Adrenal gland (tissue), 19 donors: ENCODE measurements at places on chromosomes 5 and 9.

DNA sequence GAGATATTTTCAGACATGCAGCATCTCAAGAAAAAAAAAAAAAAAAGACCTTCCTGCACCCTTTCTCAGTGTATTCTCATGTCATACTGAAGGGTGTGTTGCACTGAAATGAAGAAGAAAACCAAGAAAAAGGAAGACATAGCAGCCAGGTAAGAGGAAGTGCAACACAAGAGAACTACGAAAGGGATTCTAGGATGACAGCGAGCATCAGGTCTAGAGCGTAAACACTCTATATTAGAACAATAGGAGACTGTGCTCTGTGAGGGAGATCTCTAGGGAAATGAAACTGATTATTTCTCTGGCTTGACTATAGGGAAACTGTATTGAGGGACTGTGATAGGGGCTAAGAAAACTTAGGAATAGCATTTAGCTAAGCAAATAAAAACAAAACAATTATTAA is 30.0 kb downstream of the BTF3 start:
- H3K36me3 ChIP-seq = no peaks in the 10 kb centered on the region
- DNase-seq = no peak
- H3K27ac ChIP-seq = no peak overlapping the region
- no peak overlapping the region for H3K4me3 ChIP-seq
- H3K27me3 ChIP-seq = no peaks in the 10 kb centered on the region
- H3K4me1 ChIP-seq = no peaks in the 10 kb centered on the region

DNA sequence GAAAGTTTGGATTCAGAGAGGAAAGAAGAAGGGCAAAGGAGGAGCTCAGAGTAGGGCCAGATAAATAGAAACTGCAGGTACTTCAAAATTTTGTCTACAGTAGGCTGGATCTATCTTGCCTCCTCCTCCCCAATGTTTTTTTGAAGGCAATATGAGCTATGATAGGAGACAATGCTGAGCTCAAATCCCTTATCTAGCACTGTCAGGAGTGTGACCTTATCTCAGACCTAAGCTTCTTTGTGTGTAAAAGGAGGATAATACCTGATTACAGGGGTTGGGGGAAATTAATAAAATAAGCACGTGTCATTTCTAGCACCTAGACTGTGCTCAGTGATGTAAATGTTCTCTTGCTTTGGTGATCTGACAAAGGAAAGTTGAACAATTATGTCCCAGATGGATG is 137.8 kb upstream of the CD180 start:
- H3K27me3 ChIP-seq = no peaks in the 10 kb centered on the region
- no peaks in the 10 kb centered on the region for H3K4me1 ChIP-seq
- no peak overlapping the region for H3K4me3 ChIP-seq
- no peaks in the 10 kb centered on the region for H3K36me3 ChIP-seq
- H3K27ac ChIP-seq = no peak overlapping the region

GRCh38 chr5:26662806-26663360 is 375.5 kb downstream of the CDH9 start:
- no peak overlapping the region for H3K4me3 ChIP-seq
- DNase-seq = no peak

DNA sequence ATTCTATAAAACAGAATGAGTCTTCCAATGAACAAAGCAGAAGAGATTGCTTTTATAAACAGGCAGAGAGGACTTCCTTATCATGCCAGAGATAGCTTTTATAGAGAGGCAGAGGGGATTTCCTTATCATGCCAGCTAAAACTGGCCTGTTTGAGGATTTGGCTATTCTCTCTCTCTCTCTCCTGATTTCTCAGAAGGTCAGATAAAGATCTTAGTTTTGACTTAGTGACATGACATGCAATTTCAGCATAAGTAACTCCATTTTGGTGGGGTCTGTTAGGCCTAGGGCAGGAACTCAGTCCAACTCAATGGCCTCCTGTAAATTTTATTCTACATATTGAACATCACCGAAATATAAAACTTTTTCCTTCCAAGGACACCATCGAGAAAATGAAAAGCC is 31.5 kb upstream of the DENND4C start:
- no peaks in the 10 kb centered on the region for H3K27me3 ChIP-seq
- H3K36me3 ChIP-seq = no peaks in the 10 kb centered on the region

GRCh38 chr5:168366116-168366515 is 74.7 kb downstream of the WWC1 start:
- no peak overlapping the region for H3K4me3 ChIP-seq
- DNase-seq = no peak
- H3K36me3 ChIP-seq = no peaks in the 10 kb centered on the region
- no peak overlapping the region for H3K27ac ChIP-seq

DNA sequence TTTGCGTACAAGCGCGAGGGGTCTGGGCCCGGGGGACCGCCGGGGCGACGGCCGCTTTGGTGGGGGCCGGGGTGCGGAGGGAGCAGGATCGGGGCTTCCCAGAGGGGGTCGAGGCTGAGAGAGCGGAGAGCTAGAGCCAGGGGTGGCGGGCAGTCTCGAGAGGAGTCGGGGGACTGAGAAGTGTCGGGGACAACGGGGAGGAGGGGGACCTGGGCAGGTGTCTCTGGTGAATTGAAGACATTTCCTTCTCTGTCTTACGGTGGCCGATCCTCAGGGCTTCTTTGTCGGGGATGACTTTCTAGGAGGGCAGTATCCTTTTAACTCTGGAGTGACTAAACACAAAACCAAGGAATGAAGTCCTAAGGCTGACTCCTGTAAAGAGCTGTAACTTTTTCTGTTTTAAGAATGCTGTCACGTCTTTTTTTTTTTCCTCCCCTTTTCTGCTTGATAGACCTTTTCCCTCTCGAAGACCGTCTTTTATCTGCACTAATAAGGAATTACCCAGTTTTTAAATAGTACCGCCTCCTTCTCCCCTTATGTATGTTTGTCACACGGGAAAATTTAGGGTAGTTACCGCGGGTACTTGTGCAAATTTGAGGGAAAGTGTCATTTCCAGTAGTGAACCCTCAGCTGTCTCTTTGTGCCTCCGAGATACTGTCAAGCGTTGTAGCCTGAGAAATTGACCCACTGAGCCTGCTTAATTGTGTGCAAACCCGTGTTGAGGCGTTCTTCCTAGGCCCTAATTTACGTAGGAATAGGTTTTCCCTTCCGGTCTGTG is 822 bp downstream of the DENND4C start:
- H3K4me1 ChIP-seq = peaks cover 30% of the 10 kb centered on the region
- H3K36me3 ChIP-seq = no peaks in the 10 kb centered on the region
- H3K27me3 ChIP-seq = no peaks in the 10 kb centered on the region
- H3K4me3 ChIP-seq = peak overlapping the region; percentile 92

DNA sequence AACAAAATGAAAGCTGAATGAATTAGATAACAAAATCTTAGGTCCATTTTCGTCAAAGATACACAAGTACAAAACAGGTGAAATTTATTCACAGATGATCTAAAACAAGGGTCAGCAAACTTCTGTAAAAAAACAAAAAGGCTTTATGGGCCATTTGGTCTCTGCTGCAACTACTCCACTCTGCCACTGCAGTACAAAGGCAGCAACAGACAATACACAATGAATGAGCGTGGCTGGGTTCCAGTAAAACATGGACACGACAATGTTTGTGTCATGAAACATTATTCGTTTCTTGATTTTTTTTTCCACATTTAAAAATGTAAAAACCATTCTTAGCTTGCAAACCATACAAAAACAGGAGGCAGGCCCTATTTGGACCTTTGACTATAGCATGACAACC is 71.9 kb downstream of the ECPAS start:
- H3K4me1 ChIP-seq = no peaks in the 10 kb centered on the region
- H3K36me3 ChIP-seq = no peaks in the 10 kb centered on the region
- no peaks in the 10 kb centered on the region for H3K27me3 ChIP-seq

DNA sequence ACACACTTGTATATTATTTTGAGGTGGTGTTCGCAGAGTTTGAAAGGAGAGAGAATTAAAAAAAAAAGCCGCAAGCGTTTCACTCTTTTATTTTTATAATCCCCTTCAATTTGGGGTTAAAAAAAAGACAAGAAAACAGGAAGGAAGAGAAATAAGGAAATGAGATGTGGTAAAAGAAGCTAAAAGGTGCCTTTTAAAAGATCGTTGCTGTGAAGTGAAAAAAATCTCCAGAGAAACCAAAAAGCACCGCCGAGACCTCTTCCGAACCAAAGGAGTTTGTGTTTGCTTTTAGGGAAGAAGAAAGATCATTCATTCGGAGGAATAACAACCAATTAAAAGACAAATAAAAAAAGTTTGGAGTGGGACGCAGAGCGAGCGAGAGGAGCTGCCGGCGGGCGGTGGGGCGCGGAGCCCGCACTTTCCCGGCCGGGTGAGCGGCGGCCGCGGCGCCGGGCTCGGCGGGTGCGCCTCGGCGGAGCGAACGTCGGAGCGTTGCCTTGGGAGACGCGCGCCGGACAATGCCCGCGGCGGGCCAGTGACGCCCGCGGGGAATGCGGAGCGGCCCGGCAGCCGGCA is 355 bp downstream of the TLE4 start:
- no peaks in the 10 kb centered on the region for H3K27me3 ChIP-seq
- H3K27ac ChIP-seq = peak overlapping the region; percentile 92
- no peaks in the 10 kb centered on the region for H3K36me3 ChIP-seq
- peaks cover 13% of the 10 kb centered on the region for H3K4me1 ChIP-seq

GRCh38 chr9:28190981-28191380 is 617.7 kb upstream of the C9orf72 start:
- no peak overlapping the region for H3K4me3 ChIP-seq
- no peak for DNase-seq
- no peaks in the 10 kb centered on the region for H3K36me3 ChIP-seq
- no peaks in the 10 kb centered on the region for H3K27me3 ChIP-seq

GRCh38 chr5:98989727-98990126 is 60.9 kb upstream of the CHD1 start:
- no peaks in the 10 kb centered on the region for H3K4me1 ChIP-seq
- no peak overlapping the region for H3K27ac ChIP-seq
- DNase-seq = no peak
- H3K27me3 ChIP-seq = no peaks in the 10 kb centered on the region

GRCh38 chr9:19934301-19934871 is 145.5 kb upstream of the SLC24A2 start:
- no peaks in the 10 kb centered on the region for H3K4me1 ChIP-seq
- H3K27ac ChIP-seq = no peak overlapping the region

GRCh38 chr5:68482199-68482598 is 266.6 kb downstream of the PIK3R1 start:
- no peaks in the 10 kb centered on the region for H3K36me3 ChIP-seq
- H3K4me1 ChIP-seq = peaks cover 5% of the 10 kb centered on the region
- no peak for DNase-seq

GRCh38 chr9:89465726-89466308 is 32.1 kb downstream of the SEMA4D start:
- no peak overlapping the region for H3K27ac ChIP-seq
- no peak for DNase-seq
- H3K4me3 ChIP-seq = no peak overlapping the region

GRCh38 chr9:125999504-125999881 is 252.3 kb downstream of the PBX3 start:
- DNase-seq = no peak
- H3K36me3 ChIP-seq = no peaks in the 10 kb centered on the region
- no peak overlapping the region for H3K27ac ChIP-seq
- H3K4me1 ChIP-seq = no peaks in the 10 kb centered on the region

DNA sequence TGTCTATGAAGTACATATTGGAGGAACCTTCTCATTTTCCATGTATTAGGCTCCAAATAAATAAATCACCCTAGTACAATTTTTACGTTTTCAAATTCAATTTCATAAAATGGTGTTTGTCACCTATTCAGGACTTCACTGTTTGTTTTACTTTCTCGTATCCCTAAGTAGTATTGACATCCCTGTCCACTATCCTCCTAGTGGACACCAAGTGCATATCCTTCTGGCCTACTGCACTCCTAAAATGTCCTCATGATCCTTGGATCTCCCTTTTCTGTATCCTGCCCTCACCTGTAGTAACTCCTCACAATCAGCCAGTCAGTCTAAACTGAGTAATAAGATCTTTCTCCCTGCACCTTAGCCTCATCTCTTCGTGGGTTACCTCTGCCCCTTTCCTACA is 539.9 kb downstream of the DMRTA1 start:
- no peaks in the 10 kb centered on the region for H3K4me1 ChIP-seq
- H3K36me3 ChIP-seq = no peaks in the 10 kb centered on the region
- DNase-seq = no peak
- no peaks in the 10 kb centered on the region for H3K27me3 ChIP-seq

DNA sequence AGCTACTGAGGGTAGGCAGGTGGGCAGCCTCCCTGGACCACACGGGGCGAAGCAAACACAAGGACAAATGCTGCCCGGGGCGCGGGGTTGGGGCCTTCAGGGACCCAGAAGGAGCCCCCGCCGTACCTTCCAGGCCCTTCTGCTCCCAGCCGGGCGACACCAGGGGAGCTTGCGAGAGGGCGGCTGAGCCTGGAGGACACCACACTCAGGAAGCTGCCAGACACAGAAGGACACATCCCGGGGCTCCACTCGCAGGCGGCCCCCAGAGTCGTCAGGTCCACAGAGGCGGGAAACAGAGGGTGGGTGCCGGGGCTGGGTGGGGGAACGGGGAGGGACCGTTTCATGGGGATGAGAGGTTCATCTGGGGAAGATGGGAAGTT is 58.5 kb upstream of the UBAC1 start:
- no peaks in the 10 kb centered on the region for H3K36me3 ChIP-seq
- no peak overlapping the region for H3K4me3 ChIP-seq
- H3K4me1 ChIP-seq = no peaks in the 10 kb centered on the region
- DNase-seq = no peak

DNA sequence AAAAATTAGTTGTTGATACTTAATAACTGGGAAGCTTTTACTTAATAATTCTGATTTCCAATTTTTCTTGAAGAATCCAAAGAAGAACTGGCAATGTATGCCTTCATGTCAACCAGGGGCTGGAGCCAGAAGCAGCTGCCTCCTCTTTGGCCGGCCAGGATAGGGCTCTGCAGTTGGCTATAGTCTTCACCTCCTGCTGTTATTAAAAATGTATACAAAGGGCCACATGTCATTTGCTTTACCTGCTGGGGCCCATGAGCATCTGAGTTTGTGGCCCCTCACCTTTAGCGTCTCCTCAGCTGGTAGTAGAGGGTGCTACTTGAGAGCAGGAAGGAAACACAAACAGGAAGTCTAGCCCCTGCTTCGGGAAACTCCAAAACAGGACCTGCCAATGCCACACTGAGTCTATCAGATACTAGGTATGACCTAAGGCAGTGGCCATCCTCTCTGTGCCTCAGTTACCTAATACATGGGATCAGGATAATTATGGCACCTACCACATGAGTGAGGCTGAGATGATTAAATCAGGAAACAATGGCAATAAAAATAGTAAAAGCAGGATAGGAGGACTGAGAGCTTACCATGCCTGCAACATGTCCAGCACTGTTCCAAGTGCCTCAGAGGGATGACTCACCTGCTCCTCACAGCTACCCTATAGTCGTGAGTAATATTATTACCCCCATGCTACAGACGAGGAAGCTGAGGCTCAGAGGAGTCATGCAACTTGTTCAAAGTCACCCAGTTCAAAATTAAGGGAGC is 21.3 kb downstream of the CCDC69 start:
- H3K4me3 ChIP-seq = no peak overlapping the region
- peaks cover 27% of the 10 kb centered on the region for H3K36me3 ChIP-seq
- peak; percentile 57 for DNase-seq
- H3K27ac ChIP-seq = no peak overlapping the region

GRCh38 chr5:132433141-132433540 is 57.4 kb downstream of the IRF1 start:
- H3K4me3 ChIP-seq = no peak overlapping the region
- H3K4me1 ChIP-seq = no peaks in the 10 kb centered on the region
- no peaks in the 10 kb centered on the region for H3K36me3 ChIP-seq
- DNase-seq = peak; percentile 24
- no peaks in the 10 kb centered on the region for H3K27me3 ChIP-seq
- no peak overlapping the region for H3K27ac ChIP-seq
